ENCODE measurements at places on chromosomes 6 and 20. TPM values are rescaled to one million over a fixed set of nuclear protein-coding genes. Genes with fewer than 3 reads are reported as not detected.
A peak's percentile ranks its signal among the peaks of the same experiment; 100 is the strongest.

DNA sequence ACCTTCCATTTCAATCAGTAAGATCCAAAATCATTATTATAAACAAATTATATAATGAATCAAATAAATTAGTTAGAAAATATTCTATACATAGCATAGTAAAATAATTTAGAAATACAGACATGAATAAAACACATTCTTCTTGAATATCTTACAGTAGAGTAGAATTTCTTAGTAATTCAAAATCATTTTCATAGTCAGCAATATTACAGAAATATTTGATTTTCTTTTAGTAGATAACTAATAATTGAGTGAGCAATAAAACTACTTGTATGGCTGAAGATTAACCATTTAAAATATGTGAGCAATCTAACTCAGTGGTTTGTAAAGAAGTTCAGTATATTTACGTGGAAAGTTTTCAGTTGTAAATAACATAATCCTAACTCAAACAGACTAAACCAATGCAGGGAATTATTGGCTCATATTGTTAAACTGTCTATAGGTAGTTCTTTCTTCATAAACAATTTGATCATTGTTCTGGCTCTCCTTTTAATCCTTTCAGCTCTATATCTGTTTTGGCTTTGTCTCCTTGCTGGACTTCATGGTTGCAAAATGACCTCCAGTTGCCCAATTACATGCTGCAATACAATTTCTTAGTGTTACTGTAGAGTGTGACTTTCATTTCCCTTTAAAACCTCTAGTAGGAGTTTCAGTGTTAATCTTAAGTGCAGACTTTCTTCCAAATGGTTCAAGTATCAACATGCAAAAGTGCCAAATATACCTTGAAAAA is 307.5 kb downstream of the EYS start:
- no peak for DNase-seq
- H3K4me1 ChIP-seq, result no peaks in the 10 kb centered on the region
- H3K4me3 ChIP-seq, result no peak overlapping the region

GRCh38 chr6:149934249-149935156 is 7.3 kb upstream of the ULBP2 start:
- H3K27ac ChIP-seq, result no peak overlapping the region
- peaks cover 12% of the 10 kb centered on the region for H3K27me3 ChIP-seq
- H3K4me1 ChIP-seq, result peaks cover 8% of the 10 kb centered on the region
- H3K4me3 ChIP-seq, result no peak overlapping the region
- H3K36me3 ChIP-seq, result no peaks in the 10 kb centered on the region
- peak; percentile 64 for DNase-seq

- no peaks in the 10 kb centered on the region for H3K36me3 ChIP-seq
- H3K27me3 ChIP-seq, result no peaks in the 10 kb centered on the region
- DNase-seq, result no peak
- H3K27ac ChIP-seq, result no peak overlapping the region
These were observed 128.2 kb downstream of the GPX5 start for GRCh38 chr6:28653876-28654275.

GRCh38 chr20:19231359-19232035 is 19.1 kb downstream of the SLC24A3 start:
- H3K27me3 ChIP-seq, result no peaks in the 10 kb centered on the region
- H3K27ac ChIP-seq, result no peak overlapping the region
- no peaks in the 10 kb centered on the region for H3K36me3 ChIP-seq
- no peaks in the 10 kb centered on the region for H3K4me1 ChIP-seq
- H3K4me3 ChIP-seq, result no peak overlapping the region

DNA sequence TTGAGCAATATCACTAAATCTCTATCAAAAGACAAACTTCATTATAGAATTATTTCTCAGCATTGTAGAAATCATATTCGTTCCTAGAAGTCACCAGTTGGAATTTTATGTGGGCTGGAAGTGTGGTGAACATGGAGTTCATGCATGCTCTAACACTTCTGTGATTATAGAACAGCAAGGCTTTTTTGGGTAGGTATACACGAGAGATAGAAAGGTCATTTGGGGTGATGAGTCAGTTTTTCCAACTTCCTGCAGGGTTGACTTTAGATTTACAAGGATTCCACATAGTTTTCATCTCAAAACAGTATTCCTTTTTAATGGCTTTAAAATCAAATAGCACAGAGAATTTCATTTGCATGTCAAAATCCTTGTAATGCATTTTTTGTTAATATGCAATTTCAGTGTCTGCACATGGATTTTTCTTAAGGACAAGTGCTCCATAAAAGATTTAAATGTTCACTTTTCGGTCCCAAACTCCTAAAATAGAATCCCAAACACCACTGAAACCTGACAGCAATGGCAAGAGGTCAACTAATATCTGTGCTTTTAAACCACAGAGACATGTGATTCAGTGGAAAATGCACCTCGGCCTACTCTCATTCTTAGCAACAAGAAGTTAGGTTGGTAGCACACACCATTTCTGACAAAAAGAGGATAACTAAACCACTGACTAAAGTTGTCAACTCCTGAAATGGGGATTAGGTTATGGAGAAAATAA is 211.0 kb downstream of the MOXD1 start:
- no peaks in the 10 kb centered on the region for H3K4me1 ChIP-seq
- H3K36me3 ChIP-seq, result no peaks in the 10 kb centered on the region
- no peaks in the 10 kb centered on the region for H3K27me3 ChIP-seq
- DNase-seq, result no peak
- no peak overlapping the region for H3K27ac ChIP-seq

DNA sequence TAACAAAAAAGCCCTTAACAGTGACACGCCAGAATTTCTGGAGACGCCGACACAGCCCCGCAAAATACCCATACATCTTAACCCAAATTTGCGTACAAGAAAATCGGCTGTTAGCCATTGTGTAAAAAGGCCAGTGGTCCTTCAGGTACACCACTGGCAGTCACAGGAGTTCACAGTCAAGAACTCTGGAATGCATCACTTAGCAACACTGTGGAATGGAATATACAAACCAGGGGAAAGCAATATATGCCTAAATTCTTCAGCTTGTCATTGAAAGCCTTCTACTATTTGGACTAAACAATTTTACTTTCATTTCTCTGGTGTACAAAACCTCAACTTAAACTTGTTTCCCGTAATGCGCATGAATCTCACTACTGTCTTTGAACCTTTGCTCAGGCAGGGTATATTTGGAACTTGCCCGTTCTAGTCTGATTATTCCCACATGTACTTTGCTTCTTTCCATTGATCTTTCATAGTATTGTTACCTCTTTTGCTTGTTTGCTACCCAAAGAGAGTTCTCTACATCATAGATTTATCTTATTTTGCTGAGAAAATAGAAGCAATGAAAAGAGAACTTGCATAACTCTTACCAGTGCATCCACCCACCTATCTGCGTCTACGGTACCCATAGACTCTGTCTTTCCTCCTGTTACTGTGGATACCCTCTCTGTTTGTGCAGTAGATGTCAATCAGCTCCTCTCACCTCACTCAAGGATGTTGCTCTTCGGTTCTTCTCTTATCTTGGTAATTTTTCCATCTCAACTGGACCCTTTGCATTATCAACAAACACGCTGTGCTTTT is at the start of gene ARMH2:
TSS of gene ARMH2 (minus strand) at position 178 of the 801 bp plus-strand sequence. CDS start at position 118, 60 bp downstream.
- H3K27ac ChIP-seq, result no peak within 1 kb of the TSS
- H3K36me3 ChIP-seq, result no peaks in the 10 kb centered on the region
- no peaks in the 10 kb centered on the region for H3K4me1 ChIP-seq
- no peaks in the 10 kb centered on the region for H3K27me3 ChIP-seq

Gene BPIFB4
- total RNA-seq, result not detected

Gene MAS1L
- total RNA-seq, result 0.94 TPM

Gene ADTRP
- 33.8 TPM for total RNA-seq

Data from Peyer's patch (tissue), 4 donors.